Stromal cell of bone marrow (primary cell): ENCODE measurements at places on chromosomes 16 and 17.
A peak's percentile ranks its signal among the peaks of the same experiment; 100 is the strongest.

DNA sequence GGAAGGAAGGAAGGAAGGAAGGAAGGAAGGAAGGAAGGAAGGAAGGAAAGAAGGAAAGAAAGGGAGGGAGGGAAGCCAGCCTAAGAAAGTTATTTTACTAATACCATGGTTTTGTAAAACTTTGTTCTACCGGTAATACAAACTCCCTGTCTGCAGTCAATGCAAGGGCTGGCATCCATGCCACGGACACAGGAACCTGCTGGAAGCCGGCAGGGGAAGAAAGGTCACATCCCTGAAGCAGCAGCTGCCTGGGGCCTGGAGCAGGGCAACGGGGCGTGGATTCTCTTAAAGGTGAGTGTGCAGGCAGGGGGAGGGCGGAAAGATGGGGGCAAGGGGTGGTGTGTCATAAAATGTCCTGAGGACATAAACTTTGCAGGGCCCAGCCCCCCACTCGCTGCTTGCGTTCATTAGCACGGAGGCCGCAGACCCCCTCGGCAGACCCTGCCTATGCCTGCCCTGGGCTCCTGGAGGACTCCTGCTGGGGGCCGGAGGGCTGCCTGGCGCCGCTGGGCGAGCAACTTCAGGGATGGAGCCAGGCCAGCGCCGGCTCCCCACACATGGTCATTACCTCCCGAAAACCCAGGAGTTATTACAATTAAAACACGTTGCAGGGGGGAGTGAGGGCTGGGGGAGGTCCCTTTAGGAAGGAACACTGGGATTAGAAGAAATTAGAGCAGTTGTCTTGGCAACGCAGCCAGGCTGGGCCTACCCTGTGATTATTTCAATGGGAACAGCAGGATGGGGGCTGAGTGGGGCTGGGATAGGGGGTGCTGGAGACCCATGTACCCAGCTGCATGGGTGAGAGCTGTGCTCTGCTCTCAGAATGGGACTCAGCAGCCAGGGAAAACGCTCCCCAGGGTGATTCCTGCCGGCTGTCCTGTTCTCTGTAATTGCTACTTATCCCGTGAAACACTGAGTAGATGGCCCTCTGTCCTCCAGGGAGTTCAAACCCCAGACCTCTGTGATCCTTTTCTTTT is 257.9 kb downstream of the SOX9 start:
- DNase-seq: no peak

DNA sequence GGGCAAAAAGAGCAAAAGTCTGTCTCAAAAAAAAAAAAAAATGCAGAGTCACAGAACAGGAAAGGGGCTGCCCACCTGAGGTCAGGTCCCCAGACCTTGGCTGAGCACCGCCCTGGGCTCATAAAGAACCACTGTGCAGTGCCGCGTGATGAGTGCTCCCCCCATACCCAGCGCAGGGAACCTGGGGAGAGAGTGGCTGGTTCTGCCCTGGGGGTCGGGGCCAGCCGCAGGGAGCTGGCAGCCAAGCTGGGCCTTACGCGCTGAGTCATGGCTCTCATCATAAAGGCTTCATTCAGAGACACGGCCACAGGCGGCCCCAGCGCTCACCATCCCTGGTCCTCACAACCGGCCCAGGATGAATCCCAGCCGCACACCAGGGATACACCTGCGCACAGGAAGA is 80.7 kb downstream of the RAB11FIP4 start:
- no peak for DNase-seq

GRCh38 chr17:35082073-35082657 is 18.7 kb upstream of the RFFL start:
- peak; percentile 50 for DNase-seq

DNA sequence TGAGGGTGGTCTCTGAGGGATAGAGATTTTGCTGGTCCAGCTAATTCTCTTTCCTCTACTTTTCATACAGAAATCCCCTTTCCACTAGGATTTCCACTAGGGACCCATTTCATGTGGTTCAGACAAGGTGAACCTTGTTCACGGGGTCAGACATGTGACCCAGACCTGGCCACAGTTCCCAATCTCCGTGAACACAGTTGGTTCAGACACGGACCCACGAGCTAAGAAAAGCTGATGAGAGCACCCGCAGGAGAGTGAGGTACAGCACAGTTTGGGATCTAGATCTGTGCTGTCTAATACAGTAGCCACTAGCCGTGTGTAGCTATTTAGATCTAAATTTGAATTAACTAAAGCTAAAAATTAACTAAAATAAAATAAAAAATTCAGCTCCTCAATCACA is 88.1 kb downstream of the AXIN2 start:
- DNase-seq: no peak
